ENCODE measurements at places on chromosomes 3 and 15.

DNA sequence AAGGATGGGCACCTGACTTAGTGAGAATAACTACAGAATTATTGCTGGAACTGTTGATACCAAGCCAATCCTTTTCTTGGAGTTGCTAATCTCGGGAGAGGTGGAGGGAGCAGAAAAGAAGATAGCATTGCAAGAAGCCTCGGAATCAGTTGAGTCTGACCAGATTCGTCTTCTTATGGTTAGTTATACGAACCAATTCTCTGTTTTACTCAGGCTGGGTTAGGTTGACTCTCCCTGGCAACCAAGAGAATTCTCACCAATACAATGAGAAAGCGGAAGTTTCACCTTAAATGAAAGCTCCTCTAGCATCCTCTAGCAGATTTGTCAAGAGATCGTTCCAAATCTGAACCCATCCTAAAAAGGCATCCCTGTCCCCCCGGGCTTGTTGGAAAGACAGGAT lies 43.5 kb upstream of the UBE2E1 start:
- DNase-seq, result no peak

DNA sequence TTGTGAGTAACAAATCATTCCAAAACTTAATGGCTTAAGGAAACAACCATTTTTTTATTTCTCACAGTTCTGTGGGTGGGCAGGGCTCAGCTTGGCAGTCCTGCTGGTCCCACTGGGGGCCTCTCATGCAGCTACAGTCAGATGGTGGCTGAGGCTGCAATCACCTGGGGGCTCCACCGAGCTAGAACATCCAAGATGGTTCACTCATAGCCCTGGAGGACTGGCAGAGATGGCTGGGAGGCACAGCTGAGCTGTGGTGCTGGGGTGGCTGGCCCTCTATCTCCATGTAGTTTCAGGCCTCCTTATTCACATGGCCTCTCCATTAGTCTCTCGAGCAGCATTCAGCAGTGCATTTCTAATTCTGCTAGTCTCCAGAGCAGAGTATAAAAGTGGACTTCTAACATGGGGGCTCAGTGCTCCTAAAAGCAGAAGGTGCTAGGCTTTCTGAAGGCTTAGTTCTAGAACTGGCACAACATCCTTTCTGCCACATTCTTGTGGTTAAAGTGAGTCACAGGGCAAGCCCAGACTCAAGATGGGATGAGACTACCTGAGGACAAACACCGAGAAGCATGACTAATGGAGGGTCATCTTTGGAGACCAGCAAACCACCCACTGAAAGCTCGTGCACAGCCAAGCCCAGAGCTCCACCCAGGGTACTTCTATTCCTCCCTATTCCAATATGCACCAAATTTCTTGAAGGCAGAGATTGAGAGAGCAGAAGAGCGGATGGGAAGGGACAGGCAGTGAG lies 6.3 kb downstream of the CAV3 start:
- no peak for DNase-seq

DNA sequence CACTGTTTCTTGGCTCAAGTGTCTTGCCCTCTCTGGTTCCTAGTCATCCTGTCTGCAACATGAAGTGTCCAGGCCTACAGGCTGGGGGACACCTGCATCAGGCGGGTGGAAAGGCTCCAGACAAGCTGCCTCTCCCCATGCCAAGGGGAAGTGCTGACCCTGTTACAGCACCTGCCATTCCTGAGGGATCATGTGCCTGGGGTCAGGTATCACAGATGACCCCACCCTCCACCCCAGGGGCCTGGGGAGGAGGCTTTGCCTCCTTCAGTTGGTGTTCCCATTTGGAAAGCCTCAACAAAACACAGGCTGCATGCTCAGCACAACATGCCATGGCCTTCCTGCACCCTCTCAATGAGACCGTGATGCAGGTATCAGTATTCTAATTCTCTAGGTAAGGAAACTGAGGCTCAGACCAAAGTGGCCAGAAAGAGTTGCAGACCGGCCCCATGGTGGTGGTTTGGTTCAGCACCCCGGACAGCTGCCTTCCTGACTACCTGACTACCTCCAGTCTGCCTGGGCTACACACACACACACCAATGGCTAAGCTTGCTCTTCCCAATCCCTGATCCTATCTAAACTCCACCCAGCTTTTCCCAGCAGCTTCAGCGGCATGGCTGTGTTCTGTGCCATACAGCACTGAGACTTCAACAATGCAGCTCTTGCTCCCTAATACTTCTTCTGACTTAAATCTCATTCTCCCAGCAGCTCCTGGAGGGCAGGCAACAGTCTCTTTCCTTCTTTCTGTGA lies 69.7 kb upstream of the LINGO1 start:
- DNase-seq, result peak; percentile 21

DNA sequence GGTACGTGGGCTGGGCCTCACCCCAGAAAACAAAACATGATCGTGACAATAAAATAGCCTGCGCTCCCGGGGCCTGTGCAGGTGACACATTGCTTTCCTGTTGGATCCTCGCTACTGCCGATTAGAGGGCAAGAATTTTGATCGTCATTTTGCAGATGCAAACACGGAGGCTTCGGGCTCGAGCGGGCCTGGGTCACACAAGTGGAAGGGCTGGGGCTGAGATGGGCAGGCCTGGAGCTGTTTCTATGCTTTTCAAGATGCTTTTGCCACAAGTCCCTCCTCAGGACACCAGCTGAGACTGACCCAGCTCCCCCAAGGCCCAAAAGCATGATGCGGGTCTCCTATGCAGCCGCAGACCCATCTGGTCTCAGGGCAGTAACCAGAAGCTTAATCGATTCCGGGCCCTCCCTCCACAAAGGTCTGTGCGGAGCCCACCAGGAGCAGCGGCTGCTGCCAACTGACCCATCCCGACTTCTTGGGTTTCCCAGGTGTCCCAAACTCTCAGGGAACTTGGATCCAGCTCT lies 30.0 kb downstream of the RGMA start:
- DNase-seq, result no peak

- no peak for DNase-seq
Observed at GRCh38 chr15:64740311-64741170, 34.8 kb downstream of the RBPMS2 start.

- DNase-seq, result no peak
Observed at GRCh38 chr3:70726096-70726938, 413.9 kb upstream of the MDFIC2 start.

DNA sequence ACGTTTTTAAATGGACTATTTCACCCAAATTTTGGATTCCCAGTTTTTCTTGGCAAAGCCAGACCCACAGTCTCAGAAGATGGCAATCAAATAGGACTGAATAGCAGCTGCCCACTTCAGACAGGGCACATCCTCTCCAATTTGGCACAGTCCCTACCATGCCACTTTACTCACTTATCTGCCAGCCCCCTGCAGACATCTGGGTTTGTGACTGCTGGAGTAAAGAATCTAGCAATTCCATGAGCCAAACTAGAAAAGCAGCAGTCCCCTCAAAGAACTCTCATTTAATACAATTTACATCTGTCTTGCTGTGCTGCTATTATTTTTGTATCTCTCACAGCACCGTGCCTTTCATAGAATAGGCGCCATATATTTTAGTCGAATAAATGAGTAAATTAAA lies 16.0 kb upstream of the LRRN1 start:
- DNase-seq, result no peak

DNA sequence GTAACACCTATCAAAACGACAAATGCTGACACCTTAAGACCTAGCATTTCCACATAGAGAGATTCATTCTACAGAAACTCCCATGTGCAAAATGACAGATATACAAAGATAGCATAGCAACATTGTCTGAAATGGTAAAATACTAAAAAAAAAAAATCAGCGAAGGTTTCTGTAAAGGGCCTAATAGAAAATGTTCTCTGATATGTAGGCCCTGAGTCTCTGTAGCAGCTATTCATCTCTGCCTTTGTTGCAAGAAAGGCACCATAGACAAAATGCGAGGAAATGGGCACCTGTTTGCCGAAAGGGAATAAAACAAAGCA lies 631 bp upstream of the MFGE8 start:
- DNase-seq, result no peak

- DNase-seq, result no peak
Observed at GRCh38 chr15:94864600-94864999, 633.2 kb downstream of the MCTP2 start.

- peak; percentile 84 for DNase-seq
Observed at GRCh38 chr3:32176989-32177701, 61.3 kb upstream of the CMTM8 start.

GRCh38 chr3:151985787-151986430 lies 112.5 kb downstream of the SUCNR1 start:
- DNase-seq, result no peak

DNA sequence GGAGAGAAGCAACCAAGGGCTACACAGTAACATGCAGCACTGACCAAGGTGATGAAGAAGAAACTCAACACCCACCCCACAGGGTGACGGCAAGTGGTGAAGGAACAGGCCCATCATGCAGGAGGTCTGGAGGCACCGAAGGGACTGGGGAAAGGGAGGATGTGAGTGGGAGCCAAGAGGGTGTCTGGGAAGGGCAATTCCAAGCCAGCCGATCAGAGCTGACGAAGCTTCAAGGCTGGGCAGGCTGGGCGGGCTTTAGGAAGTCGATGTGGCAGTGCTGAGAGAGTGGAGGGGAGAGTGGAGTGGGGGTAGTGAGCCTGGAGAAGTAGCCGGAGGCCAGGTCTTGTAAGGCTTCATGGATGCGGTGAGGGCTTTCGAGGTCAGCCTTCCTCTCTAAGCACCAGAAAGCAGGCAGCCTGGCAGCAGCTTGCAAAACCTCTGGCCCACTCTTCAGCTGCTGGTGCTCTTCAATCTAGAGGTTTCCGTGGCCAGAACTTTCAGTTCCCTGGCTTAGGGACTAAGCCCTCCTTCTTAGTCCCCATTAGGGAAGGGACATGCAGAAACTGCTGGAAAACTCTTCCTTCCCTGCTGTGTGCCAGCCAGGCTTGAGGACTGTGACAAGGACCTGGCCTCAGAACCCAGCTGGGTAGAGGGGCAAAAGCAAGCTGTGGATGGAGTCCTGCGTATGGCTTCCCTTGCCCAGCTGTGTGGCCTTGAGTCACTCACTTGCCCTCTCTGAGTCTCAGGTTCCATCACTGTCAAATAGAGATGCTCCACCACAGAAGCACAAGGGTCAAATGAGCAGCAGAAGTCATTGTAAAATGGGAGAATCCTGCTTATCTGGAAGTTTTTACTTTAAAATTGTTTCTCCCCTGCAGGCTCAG lies 72.1 kb downstream of the TLE3 start:
- DNase-seq, result no peak

GRCh38 chr15:60406513-60407414 lies 9.0 kb upstream of the ANXA2 start:
- DNase-seq, result no peak

GRCh38 chr15:94066046-94066445 lies 165.3 kb upstream of the MCTP2 start:
- no peak for DNase-seq

GRCh38 chr3:45579251-45579650 lies 15.3 kb upstream of the LIMD1 start:
- DNase-seq, result no peak

- no peak for DNase-seq
Observed at GRCh38 chr3:177459401-177459800, 262.1 kb upstream of the TBL1XR1 start.

GRCh38 chr3:38610436-38610835 lies 39.1 kb downstream of the SCN5A start:
- DNase-seq, result no peak

DNA sequence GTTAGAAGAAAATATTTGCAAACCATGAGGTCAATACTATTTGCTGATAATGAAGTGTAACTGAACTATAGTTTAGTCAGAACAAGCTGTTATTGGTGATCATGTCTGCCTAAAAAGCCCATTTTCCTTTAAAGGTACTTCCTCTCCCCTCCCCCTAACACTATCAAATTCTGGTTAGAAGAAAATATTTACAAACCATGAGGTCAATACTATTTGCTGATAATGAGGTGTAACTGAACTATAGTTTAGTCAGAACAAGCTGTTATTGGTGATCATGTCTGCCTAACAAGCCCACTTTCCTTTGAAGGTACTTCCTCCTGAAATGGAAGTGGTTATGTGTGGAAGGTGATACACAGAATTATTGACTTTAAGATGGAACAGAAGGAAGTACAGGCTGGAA lies 46.9 kb downstream of the PROS1 start:
- DNase-seq, result no peak

GRCh38 chr3:161333696-161334095 lies 37.6 kb downstream of the SPTSSB start:
- DNase-seq, result no peak

GRCh38 chr3:172203522-172204258 lies 164.3 kb downstream of the FNDC3B start:
- no peak for DNase-seq

DNA sequence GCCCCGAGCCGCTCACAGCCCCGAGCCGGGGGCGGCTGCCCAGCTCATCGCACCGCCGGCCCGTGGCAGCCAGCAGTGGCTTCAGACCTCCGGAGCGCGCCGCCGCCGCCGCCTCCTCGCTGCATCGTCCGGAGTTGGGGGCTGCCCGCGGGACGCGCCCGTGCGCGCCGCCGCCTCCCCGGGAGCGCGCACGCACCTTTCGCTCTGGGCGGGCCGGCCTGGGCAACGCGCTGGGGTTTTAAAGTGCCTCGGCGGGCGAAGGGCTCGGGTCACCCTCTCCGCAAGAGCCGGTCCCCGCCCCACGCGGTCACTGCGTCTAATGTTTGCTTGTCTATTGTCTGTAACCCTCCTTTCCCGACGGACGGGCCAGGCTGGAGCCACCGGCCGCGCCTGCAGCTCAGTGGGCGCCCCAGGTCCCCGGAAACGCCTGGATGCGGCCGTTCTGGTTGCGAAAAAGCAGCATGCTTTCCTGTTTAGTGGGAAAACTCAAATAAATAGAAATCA lies at the start of gene RYK:
RYK (minus strand) TSS at position 143 of the 504 bp plus-strand sequence. CDS start 205 bp downstream, outside the sequence.
- peak; percentile 66 for DNase-seq

- DNase-seq, result no peak
Observed at GRCh38 chr15:40828447-40829036, at the start of gene PPP1R14D. Gene PPP1R14D (minus strand): TSS chr15:40828708. CDS start chr15:40828641, 67 bp downstream.

DNA sequence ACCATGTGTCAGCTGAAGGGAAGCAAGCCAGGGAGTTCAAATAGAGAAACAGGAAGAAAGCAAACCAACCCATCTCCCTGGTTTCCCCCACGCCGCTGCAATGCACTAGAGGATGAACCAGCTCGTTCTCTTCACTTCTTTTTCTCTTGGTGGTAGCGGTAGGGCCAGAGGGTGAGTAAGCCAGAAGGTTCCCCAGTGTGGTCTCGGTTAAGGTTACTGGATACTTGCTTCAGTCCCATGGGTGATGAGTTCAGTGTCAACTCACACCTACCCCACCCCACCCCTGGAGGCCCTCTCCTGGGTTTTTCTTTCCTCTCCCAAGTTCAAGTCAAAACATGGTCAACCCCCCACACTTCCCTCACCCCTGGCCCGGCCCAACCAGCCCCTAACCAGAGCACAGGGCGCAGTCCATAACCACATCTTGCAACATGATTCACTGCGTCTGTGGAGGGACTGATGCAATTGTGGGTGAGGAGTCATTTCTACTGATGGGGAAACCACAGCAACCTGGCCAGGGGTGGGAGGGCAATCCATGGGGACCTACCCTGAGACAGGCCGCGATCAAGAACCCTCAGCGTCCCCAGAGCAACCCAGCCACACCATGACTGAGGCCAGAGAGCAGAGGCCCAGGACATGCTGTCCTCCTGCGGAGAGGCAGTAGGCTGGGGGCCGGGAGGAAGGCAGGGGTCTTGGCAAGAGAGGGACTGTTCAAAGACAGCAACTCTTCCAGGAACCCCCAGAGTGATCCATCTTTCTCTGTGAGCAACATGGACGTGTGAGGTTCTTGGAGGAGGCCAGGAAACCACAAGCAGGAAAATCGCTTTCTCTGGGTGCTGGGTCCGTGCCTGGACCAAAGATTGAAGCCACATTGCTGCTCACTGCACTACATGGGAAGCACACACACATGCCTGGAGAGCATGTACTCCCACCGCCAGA lies 276.6 kb downstream of the UACA start:
- DNase-seq, result peak; percentile 62

Data from activated CD4-positive, alpha-beta T cell treated with anti-CD3 and anti-CD28 coated beads, Interleukin-2, amount 10 ng/mL, durations not matched to agents 7 days and 5 days (primary cell).